ENCODE measurements at places on chromosomes 3 and 15.

- DNase-seq, result no peak
Observed at GRCh38 chr3:64167351-64167750, 57.9 kb downstream of the PRICKLE2 start.

- DNase-seq, result no peak
Observed at GRCh38 chr3:170634663-170635384, 48.9 kb upstream of the SLC7A14 start.

GRCh38 chr3:175764722-175765121 is 905.6 kb downstream of the NAALADL2 start:
- no peak for DNase-seq

- DNase-seq, result no peak
Observed at GRCh38 chr3:12024959-12025570, 20.9 kb downstream of the SYN2 start.

DNA sequence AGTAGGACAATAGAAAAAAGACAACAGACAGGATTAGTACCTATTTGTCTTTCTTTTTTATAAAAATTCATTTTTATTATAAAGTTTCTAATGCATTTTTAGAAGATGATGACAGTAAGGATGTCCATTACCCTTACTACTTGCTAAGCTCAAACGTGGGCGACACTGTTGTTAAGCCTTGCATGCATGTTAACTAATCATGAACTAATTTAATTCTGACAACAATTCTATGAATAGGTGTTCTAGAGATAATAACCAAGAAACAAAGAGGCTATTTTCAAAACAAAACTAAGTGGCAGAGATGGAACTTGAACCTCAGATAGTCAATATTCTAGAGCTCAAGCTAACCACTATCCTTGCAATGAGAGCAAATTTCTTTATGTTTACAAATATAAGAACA is 247.9 kb downstream of the GBE1 start:
- no peak for DNase-seq

- no peak for DNase-seq
Observed at GRCh38 chr3:187215460-187215859, 18.2 kb downstream of the RTP1 start.

DNA sequence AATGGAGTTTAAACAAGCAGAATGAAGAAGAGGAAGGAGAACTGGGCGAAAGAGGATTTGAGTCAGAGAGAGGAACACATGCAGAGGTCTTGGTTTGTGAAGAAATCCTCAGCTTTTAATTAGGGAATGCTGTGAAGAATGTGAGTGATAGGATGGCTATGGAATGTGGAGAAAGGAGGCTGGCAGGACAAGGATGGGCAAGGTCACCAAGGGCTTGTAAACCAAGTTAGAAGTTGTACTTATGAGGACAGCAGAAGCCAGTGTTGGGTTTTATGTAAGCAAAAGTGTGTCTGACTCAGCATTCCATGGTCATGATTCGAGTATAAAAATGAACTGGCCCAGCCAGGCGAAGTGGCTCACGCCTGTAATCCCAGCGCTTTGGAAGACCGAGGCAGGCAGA is 60.0 kb upstream of the IL12A start:
- DNase-seq, result no peak

DNA sequence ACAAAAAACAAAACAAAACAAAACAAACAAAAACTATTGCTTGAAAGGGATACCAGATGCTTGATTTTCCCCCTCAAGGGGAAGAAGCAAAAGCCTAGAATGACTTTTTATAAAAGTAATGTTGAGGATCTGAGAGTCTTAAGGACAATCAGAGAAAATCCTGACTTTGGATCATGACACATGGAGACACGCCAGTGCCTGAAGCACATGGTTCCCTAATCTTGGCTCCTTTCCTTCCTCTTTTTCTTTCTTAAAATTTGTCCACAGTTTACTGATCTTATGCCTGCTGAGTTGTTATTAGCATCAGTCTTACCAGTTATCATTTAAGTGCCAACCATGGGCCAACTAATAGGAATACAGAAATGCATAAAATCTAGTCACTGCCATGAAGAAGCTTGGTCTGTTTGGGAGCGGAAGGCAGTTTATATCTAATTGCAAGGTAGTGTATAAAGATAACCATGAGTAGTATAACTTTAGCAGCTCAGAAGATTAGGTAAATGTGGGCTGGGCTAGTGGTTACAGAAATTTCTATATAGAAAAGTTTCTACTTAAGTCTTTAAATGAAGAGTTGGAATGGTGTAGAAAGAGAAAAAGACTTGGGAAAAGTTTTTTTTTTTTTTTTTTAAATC is 6.9 kb downstream of the GLCE start:
- peak; percentile 41 for DNase-seq

- DNase-seq, result no peak
Observed at GRCh38 chr3:102586485-102586884, 151.7 kb downstream of the ZPLD1 start.

GRCh38 chr3:195241592-195242355 is 29.2 kb downstream of the XXYLT1 start:
- no peak for DNase-seq

- DNase-seq, result no peak
Observed at GRCh38 chr3:14561051-14561960, 21.2 kb upstream of the GRIP2 start.

- DNase-seq, result no peak
Observed at GRCh38 chr3:138065949-138066348, 49.5 kb downstream of the DZIP1L start.

DNA sequence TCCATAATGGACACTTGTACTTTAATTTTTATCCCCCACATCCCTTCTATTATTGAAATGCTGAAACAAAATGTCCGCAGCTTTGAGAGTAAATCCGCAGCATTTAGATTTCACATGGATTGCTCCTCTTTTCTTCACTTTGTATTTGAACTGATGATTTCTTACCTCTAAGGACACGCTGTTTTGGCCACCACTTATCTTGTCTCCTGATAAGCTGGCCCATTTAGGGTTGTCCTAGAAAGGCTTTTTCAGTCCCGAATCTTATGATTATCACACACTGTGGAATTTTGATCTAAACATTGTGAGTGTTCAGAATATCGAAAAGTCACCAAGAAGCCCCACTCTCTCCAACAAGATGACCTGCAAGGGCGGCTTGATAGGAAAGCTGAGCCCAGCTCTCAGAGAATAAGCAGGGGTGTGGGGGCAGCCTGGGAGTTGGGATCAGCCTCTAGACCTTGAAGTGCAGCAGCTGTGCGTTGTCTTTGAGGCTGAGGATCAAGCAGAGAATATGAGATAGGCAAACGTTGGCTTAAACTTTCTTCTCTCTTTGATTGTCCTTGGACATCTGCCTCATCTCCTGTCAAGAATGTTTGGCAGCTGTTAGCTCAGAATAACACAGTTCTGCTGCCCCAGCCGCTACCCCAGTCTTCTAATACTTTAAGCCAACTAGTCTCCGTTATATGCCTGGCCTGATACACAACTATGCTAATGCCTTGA is 399.7 kb upstream of the NR2F2 start:
- no peak for DNase-seq

GRCh38 chr3:105885256-105885655 is 16.4 kb upstream of the CBLB start:
- DNase-seq, result no peak

GRCh38 chr3:153658136-153658535 is 463.1 kb upstream of the ARHGEF26 start:
- no peak for DNase-seq

DNA sequence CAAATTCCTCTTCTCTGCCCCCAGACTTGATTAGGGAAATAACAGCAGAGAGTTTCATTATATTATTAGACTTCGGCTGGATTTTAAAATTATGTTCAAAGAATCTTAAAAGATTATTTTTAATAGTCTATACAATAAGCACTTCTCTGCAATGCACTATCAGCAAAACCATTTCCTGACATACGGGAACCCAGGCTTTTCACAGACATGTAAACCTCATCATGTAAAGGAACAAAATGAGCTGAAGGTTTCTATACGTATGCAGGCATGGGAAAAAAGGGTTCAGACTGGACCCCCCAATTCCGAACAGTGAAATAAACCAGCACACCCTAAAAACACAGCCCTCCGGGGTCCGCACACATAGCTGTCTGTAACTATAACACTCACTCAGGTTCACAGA is 77.5 kb upstream of the LMOD3 start:
- no peak for DNase-seq

DNA sequence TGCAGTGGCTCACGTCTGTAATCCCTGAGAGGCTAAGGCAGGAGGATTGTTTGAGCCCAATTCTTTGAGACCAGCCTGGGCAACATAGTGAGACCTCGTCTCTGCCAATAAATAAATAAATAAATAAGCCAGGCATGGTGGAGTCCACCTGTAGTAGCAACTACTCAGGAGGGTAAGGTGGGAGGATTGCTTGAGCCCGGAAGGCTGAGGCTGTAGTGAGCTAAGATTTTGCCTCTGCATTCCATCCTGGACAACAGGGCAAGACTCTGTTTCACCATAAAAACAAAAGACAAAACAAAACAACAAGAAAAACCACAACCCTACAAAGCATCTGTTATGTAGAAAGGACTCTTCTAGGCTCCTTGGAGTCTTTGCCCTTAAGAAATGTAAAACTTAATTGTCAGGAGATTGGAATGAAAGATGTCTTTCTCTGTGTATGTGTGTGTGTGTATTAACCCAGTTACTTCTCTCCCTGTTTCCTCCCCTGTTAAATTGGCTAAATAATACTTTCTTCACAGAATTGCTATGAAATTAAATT is 9.5 kb downstream of the NECTIN3 start:
- no peak for DNase-seq

DNA sequence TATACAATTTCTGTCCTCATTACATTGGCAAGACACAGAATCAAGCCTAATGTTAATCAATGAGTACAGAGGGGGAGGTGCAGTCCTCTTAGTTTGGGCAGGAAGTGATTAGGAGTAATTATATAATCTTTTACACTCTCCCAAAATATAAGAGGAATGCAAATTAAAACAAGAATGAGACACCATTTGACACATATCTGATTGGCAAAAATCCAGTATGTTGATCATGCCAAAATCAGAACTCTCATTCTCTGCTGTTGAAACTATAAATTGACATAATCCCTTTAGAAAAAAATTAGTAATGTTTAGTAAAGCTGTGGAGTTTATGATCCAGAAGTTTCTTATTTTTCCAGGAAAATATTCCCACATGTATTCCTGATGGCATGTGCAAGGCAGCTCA is 373.4 kb downstream of the EPHA6 start:
- no peak for DNase-seq

- DNase-seq, result no peak
Observed at GRCh38 chr15:37940876-37941275, 6.4 kb downstream of the TMCO5A start.

GRCh38 chr3:70603103-70603502 is 290.7 kb upstream of the MDFIC2 start:
- DNase-seq, result no peak

GRCh38 chr3:123113889-123114450 is 47.1 kb downstream of the PDIA5 start:
- DNase-seq, result peak; percentile 1

- DNase-seq, result no peak
Observed at GRCh38 chr3:50359760-50360110, 414 bp upstream of the TMEM115 start.

DNA sequence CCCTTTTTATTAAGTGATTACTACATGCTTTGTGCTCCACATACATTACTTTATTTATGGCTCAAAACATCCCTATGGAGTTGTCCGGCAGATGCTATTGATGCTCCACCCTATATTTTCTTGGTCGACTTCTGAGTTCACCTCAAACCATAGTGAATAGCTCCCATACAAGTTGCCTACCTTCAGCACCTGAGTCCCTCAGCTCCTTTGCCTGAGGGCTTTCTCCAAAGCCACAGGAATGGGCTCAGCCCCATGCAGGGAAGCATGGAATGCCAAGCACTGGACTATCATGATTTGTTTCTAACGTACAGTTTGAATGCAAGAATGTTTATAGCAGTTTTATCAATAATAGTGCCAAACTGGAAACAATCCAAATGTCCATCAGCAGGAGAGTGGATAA is 124.8 kb upstream of the TNIK start:
- DNase-seq, result no peak

GRCh38 chr3:158961471-158961870 is 159.6 kb downstream of the MFSD1 start:
- no peak for DNase-seq

- no peak for DNase-seq
Observed at GRCh38 chr15:56837273-56837672, 81.2 kb upstream of the TCF12 start.

GRCh38 chr3:186922790-186923189 is 7.5 kb upstream of the ST6GAL1 start:
- no peak for DNase-seq

- no peak for DNase-seq
Observed at GRCh38 chr3:73683706-73684105, 59.0 kb upstream of the PDZRN3 start.

- no peak for DNase-seq
Observed at GRCh38 chr3:111603679-111604078, 8.5 kb upstream of the ZBED2 start.

GRCh38 chr15:28122038-28122949 is 23.2 kb upstream of the OCA2 start:
- DNase-seq, result no peak

GRCh38 chr3:127546970-127547733 is 43.4 kb downstream of the TPRA1 start:
- DNase-seq, result no peak

DNA sequence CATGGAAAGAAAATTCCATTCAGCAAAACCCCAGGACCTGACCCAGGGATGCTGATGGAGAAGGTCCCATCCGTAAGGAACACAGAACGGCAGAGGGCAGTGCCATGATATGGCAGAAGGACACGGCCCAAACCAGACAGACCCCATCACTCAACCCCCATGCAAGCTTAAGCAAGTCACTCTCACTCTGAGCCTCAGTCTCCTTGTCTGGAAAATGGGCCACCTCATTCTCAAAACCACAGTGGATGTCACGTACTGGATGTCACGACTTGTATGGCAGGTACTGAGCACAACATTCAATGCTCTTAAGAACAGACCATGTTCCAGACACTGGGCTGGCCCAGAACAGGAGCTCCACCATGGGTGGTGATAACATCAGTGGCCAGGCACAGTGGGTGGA is 90.4 kb downstream of the NUP210 start:
- no peak for DNase-seq

- no peak for DNase-seq
Observed at GRCh38 chr3:116702334-116702733, 7.2 kb upstream of the TUSC7 start.

DNA sequence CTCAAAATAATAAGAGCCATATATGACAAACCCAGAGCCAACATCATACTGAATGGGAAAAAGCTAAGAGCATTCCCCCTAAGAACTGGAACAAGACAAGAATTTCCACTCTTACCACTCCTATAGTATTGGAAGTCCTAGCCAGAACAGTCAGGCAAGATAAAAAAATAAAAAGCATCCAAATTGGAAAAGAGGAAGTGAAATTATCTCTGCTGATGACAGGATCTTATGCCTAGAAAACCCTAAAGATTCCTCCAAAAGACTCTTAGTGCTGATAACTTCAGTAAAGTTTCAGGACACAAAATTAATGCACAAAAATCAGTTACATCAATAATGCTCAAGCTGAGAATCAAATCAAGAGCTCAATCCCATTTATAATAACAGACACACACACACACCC is 45.9 kb upstream of the SLC2A2 start:
- DNase-seq, result no peak

- DNase-seq, result no peak
Observed at GRCh38 chr3:129994883-129995559, 20.5 kb downstream of the TRH start.

- DNase-seq, result no peak
Observed at GRCh38 chr3:27907929-27908328, 185.8 kb upstream of the EOMES start.

GRCh38 chr3:127172781-127173515 is 20.0 kb upstream of the PRR23E start:
- DNase-seq, result no peak

All from CD14-positive monocyte (primary cell).